ENCODE measurements at places on chromosomes 2 and 18.

GRCh38 chr2:58039170-58039611, 7.4 kb upstream of the VRK2 start:
- no peak for DNase-seq

DNA sequence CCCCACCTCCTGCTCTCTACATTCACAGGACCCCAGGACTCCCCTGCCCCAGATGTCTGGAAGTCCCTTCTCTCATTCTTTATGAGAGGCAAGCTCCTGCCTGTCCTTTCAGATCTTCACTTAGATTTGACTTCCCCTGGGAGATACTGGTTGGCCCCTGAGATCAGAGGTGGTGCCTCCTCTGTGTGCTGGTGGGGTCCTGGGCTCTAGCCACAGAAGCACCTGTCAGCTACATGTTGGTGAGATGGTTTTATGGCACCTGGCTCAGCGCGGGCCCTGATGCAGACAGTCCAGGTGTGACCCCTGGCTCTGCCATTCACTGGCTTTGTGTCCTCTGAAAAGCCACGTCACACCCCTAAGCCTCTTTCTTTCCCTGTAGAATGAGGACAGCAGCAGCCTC, 369.6 kb upstream of the ID2 start:
- no peak for DNase-seq

DNA sequence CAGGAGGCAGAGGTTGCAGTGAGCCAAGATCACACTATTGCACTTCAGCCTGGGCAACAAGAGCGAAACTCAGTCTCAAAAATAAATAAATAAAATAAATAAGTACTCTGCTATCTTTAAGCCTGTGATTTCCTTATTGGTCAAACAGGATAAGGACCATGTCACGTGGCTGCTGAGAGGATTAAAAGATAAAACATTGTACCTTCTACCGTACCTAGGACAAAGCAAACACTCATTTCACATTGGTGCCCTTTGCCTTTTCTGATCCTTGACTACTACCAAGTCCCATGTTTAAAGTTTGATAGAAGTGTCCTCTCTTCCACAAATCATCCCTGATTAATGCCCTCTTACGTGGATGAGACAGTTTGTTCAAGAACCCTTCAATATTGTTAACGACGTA, 120.2 kb upstream of the TFCP2L1 start:
- no peak for DNase-seq

DNA sequence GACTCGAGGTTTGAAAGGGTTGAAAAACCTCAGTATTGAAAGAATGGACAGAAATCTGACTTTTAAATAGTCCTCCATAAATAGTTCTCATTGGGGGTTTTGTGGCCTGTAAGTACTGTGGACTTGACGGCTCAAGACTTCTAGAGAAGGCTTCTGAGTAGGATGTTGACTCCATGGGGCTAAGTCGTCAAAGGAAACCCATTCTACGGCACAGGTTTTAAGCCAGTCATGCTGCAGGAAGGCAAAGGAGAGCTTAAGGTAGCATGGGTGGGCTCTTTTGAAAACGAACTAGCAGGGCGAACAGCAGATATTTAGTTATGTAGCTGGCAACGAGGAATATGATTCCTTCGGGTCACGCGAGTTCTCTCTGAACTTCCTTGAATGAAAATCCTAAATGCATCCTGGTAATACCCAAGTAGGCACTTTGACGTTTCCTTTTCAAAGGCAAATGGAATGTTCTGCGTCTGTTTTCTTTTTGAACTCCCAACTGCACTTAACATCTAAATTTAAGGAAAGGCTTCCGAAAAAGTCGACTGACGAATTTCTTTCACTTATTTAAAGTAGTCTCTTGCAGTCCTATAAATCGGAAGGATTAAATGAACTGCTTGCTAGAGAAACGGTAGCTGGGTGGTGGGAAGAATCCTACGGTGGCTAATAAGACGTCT, 1.1 kb upstream of the NEDD4L start:
- DNase-seq, result no peak

DNA sequence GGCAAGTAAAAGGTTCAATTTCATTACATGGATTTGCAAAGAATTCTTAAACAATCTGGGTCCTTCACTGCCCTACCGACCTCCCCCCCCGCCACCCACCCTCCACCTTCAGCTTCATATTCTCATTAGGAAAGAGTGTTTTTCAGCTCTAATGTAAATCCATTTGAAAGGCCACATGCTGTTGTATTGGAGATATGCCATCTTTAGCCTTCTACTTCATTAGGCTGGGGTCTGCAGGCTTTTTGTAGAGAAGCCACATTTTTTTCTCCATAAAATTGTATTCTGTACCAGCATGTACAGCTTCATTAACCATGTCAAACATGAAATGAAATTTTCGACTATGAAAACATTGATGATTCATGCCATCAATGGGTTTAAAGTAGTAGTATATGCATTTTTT, 42.8 kb upstream of the THUMPD2 start:
- DNase-seq, result no peak

GRCh38 chr2:138323382-138324067, 178.0 kb upstream of the SPOPL start:
- DNase-seq, result no peak

DNA sequence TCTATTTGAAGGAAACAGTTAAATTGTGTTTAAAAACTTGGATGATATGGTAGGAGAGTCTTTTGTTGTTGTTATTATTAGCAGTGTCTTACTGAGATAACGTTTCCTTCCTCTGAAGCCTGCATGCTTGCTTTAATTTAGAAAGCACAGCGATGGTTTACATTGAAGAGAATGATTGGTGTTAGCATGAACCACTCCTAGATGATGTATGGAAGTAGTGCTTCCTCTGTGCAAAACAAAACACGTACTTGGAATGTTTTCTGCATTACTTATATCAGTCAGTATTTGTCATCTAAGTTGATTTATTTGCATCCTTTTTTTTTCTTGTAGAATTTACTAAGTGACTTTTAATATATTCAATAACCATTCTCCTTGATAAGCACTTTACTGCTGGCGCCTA, 89.0 kb downstream of the UGGT1 start:
- DNase-seq, result no peak

DNA sequence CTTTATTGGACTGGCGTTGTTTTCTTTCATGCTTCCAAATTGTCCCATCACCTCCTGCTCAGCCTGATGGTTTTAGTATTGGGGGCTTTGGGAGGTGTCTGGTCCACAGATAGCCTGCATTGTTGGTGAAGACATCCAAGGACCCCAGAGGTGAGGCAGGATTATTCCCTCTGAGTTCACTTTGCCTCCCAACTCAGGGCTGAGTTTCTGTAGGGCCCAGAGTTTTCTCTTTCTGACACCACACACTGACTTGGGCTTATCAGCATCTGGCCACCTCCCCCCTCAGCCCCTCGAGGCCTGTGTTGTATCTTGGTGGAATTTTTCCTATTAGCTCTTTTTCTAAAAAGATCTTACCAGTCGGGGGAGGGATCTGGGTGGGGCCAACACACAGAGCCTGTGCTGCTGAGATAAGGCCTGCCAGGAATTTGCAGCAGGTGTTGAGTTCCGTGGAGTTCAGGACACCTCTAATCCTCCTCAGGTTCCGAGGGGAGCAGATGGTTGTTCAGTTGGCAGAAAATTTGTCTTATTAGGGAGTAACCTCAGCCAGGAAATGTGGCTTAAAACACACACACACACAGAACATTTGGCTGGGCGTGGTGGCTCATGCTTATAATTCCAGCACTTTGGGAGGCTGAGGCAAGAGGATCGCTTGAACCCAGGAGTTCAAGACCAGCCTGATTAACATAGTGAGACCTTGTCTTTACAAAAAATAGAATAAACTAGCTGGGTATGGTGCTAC, 7.3 kb downstream of the EMILIN2 start:
- no peak for DNase-seq

DNA sequence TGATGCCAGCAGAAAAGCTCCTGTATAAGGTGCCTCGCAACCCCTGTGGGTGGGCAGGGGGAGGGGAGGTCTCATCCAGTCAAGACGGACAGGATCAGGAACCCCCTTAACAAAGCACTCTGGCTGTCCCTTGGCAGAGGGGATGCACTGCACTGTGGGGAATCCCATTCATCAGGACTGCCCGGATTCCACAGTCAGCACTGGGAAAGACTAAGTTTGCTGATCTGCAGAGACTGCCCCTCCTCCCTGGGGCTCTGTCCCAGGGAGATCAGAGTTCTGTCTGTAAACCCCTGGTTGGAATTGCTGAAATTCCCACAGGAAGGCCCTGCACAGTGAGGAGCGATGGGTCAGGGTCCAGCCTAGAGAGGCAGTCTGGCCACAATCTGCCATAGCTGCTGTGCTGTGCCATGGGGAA, 149.5 kb upstream of the RBBP8 start:
- DNase-seq, result no peak

GRCh38 chr2:150209746-150210145, 277.7 kb downstream of the RND3 start:
- DNase-seq, result no peak

DNA sequence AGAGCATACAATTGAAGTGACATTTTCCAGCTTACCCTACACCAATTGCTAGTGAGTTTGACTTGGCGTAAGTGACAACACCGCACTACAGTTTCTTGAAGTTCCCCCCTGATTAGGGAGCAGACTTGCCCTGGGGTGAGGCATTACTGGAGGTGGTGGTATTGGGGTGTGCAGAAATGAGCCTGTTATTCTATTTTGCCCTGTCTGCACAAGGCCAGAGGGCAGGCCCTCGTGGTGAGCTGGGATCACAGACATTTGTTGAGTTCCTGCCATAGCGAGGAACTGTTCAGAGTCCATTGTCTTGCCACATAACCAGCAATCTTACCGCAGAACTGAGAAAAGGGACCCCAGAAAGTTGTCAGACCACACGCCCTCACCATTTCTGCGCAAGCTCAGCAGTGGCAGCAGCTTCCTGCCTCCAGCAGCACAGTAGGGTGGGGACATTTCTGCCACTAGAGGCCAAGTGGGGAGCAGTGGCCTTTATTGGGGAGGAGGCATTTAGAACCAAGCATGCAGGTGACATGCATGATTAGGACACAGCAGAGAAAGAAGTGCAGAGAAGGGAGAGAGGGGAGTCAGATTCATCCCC, 103.6 kb upstream of the BCL2L11 start:
- DNase-seq, result no peak

DNA sequence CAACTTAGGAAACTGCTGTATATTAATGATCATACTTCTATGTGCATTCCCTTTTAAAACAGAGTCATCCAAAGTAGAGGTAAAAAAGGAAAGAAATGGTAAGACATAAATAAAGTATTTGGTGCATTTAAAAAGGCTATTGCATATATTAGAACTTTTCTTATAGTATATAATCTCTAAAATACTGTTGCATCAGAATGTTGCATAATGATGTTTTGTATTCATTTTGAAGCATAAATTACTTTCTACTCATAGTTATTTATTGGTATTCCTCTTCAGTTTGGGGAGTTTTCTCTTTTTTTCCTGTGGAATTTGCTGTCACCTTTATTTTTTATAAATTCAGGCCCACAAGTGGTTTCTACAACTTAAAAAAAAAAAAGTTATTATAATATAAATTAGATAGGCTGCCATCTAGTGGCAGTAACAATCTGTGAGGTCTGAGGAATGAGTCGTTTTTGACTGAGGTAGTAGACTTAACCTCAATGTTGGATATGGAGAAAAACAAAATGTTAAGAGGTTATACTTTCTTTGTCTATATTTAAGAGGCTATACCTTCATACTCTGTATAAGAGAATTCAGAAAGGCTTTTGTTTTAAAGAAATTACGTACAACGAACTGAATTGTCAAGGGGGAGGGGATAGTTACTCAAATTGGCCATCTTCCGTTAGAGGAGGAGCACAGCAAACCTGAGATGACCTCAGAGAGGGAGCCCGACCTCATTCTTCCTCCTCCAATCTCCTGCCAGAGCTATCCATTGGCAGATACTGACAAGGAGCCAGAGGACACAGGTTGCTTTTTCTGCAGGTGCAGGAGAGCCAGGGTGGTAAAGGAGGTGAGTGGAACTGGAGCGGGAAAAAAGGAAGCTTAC, 23.8 kb downstream of the ANKAR start:
- DNase-seq, result peak; percentile 34

DNA sequence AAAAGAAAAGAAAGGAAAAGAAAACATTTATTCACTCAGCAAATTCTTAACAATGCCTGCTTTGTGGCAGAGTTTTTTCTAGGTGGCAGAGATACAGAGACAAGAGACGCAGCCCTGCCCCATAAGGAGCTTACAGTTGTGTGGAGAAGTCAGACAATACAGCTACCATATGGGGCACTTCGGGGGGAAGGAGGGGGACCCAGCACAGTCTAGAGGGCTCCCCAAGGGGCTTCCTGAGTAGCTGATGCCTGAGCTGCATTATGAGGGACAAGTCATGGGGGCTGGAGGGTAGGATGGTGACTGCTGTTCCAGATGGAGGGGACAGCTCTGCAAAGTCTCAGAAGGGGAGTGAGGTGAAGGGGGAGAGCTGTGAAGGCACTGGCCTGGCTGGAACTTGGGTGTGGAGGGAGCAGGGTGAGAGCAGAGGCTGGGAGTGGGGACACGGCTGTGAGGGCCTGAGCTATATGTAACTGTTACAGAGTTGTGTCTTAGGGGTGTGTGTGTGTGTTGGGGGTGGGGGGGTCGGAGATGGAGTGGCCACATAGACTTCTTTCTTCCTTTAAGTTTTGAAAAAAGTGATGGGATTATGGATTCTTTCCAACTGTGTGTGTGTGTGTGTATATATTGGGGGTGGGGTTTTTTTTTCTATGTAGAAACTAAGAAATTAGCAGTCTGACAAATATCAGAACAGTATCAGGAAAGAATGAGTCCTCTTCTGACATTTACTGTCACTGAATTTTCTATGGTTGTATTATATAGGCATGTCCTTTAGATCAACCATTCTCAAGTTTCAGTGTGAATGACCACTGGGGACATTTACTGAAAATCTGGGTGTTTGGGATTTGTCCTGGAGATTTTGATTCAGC, 66.0 kb upstream of the HAAO start:
- DNase-seq, result no peak

DNA sequence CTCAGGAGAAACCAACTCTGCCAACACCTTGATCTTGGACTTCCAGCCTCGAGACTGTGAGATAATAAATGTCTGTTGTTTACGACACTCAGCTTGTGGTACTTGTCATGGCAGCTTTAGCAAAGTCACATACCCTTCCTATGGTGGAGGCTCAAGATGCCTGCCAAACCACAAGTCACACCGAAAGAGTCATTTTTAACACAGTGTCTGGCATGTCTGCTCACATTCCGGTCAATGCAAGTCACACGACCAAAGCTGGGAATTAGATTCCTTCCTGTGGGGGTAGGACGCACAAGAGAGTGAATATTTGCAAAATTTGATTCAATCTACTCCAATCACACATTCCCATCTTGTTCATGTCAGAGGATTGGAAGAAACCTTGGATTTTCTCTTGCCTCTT, 24.6 kb downstream of the KCNE4 start:
- DNase-seq, result no peak

DNA sequence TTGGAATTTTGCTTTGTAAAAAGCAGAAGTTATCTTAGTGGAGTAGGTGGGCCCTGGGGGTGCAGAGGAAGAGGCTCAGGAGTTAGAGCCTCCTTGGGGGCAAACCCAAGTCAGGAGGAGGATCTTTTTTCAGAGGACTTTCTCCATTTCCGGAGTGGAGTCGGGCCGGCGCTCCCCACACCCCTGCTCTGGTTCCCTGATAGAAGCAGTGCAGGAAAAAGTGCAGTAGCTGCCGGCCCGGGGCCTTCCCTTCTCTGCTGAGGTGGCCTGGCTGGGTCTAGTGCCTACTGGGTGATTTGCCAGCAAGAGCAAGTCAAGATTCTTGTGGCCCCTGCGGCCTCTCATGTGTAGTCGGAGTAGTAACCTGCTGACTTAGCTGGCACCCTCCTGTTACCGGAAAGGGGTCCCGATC, 124.2 kb upstream of the HS6ST1 start:
- no peak for DNase-seq

- no peak for DNase-seq
Measured at GRCh38 chr2:152083202-152083875, 15.5 kb downstream of the CACNB4 start.
